ENCODE measurements at places on chromosomes 6 and 20.

DNA sequence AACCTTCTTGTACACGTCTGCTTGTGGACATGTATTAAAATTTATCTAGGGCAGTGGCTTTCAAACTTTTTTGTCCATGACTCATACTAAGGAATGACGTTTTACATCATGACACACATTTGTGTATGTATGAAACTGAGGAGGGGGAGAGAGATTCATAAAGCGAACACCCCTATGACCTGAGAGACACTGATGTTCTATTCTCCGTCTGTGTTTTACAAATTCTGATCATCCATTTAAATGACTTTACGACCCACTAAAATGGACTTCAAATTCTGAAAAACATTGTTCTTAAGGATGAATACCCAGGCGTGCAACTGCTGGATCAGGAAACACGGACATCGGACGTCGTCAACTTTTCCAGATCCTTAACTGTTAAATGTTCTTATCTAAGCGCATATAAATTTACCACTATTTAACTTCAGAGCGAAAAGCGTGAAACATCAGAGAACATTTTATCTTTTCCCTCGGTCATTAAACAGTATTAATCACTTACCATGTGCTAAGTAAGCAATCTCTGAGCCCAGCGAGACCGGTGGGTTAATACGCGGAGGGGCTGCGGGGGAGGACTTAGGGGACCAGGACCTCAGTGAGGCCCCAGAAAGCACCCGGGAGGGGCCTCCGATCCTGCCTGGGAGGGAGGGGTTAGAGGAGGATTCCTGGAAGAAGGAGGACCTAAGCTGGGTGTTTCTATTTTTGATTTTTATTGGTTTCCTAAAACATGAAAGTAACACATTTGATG is 1.2 kb downstream of the PLAGL1 start:
- peak; percentile 76 for DNase-seq

DNA sequence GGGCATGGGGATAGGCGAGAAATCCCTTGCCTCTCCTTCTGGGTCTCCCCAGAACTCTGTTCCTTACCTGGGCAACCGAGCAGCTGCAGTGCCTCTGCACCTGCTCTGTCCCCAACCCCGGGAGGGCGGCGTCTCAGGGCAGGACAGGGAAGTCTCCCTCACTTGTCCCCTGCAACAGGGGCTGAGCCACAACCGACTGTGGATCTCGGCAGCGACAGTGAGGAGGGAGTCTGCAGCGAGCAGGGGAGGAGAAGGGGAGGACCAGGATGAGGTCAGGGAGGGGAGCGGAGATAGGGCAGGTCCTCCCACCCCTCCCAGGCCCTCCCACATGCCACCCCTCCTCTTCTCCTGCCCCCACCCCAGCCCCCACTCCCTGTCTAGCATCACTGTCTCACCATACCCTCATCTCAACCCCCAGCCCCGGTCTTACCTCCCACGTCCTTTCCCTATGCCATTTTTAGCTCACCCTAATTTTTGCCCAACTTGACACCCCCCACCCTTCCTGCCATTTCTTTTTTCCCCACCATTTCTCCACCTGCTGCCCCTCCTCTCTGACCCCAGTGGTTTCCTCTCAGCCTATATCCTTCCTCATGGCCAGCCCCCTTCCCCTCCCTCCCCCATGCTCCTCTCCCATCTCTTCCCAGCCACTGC is at the start of gene TNXB:
Gene TNXB (minus strand): TSS at position 225 of the 651 bp plus-strand sequence. CDS start 11,140 bp downstream, outside the sequence.
- DNase-seq: peak; percentile 31

GRCh38 chr6:70616728-70617260 is 50.1 kb downstream of the SDHAF4 start:
- DNase-seq: no peak

DNA sequence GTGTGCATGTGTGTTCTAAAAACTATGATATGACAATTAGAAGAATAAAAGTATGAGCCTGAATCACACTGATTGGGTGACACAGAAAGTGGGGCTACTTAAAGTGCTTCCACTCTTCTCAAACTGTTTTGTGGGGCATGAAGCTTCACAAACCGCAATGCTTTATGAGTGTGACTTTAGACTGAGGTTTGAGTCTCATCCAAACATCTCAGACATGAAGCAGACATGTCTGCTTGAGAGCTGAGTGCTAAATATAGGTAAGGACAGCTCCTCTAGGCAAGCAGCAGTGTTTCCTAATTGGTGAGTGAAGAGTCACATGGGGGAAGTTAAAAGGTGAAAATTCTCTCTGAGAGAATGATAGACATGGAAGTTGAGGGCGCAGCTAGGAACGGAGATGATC is 726.9 kb upstream of the CITED2 start:
- DNase-seq: no peak

DNA sequence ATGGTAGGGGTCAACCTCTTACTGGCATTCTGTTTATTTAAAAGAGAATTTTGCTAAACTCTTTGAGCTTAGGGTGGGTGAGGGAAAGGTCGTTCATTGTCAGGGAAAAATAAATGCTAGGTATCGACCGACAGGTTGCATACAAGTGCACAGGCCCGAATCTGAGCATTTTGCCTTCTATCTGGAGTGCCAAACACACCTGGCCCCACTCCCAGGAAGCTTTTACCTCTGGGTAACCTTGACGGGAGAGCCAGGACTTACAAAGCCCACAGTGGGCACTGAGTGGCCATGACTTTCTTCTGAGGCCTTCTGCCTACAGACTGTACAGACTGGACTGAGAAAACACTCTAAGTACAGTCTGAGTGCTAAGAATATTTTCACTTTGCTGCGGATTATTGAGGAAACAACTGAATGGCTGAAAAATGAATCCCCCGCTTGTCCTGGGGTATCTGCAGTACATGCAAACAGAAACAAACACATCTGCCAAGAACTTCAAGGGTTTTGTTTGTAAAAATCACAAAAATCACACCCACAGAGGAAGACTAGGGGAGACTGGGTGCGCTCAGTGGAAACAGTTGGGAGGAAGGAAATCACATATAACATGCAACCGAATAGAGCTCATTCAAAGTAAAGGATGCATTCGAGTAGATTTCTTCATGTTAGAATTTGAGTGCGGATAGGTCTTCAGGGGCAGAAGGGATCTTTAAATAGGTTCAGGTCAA is 152.8 kb downstream of the NFATC2 start:
- no peak for DNase-seq

GRCh38 chr6:9346923-9347322 is 911.6 kb upstream of the SLC35B3 start:
- DNase-seq: no peak

- no peak for DNase-seq
These were observed 93.3 kb downstream of the CRYBG1 start for GRCh38 chr6:106453756-106454367.

GRCh38 chr6:157714153-157714490 is 108.9 kb upstream of the SNX9 start:
- DNase-seq: no peak

DNA sequence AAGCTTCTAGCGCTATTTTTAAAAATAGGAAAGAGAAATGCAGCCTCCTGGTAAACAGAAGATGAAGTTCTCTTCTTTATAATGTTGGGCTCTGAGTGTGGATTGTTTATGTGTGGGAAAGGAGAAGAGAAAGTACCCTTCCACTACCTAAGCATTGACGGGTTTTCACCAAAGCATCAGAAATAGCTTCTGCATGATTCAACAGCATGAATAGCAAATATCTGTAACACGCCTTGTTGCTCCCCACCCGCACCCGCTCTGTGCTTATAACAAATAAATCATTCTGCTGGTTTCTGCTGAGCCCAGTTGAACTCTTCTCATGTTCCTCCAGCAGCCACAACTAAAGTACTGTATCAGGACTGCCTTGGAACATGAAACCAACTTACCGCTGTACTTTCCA is 20.7 kb downstream of the TXLNB start:
- DNase-seq: no peak

- no peak for DNase-seq
These were observed 5.5 kb downstream of the CASP8AP2 start for GRCh38 chr6:89834884-89835792.

GRCh38 chr20:59087829-59088433 is 45.3 kb upstream of the PRELID3B start:
- DNase-seq: peak; percentile 80

DNA sequence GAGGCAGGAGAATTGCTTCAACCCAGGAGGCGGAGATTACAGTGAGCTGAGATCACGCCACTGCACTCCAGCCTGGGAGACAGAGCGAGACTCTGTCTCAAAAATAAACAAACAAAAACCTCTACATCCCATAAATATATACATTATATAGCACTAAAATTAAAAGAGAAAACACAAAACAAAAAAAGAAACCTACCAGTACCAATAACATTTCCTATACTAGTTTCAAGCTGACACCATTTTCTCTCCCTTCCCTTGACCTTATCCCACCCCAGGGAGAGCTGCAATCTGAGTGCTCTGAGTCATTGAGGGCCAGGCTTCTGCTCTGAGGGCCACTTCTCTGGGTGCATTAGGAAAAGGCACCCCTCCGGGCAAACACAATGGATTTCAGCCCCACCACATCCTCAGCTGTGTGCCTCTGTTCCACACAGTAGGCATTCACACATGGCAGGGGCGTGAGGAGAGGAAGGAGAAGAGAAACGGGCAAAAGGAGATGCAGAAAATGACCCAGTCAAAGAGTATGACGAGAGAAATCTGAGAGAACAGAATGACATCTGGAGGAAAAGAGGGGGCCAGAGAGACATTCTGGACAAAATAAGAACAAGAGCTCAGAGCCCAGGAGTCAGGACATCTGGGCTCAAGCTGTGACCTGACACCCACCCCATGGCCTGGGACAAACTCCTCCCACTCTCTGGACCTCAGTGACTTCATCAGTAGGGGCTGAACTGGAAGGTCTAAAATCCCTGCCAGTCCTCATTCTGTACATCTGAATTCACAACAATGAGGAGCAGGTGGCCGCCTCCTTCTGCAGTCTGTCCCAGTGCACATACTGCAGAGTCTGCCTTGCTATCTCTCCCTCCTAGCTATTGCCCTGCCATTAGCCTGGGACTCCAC is 18.2 kb downstream of the TRIM26 start:
- DNase-seq: no peak

DNA sequence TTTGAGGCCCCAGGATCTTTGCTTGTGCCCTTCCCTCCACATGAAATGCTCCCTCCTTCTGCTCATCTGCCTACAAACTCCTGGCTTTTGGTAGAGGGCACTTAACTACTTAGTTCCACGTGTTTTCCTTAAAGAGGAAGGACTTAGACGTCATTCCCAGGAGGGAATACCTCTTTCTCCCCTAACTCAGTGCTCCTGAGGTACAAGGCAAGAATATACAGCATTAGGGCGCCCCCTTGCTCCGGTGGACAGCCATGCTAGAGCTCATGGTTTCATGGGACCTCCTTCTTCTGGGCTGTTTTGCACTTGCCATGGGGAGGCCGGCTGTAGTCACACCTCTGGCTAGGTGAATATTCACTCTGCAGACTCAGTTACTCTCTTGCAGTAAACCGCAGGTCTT is 93.8 kb upstream of the LY86 start:
- DNase-seq: peak; percentile 61

GRCh38 chr6:92790381-92790780 is 629.0 kb downstream of the EPHA7 start:
- no peak for DNase-seq

GRCh38 chr20:24059174-24059573 is 70.6 kb upstream of the GGTLC1 start:
- no peak for DNase-seq

DNA sequence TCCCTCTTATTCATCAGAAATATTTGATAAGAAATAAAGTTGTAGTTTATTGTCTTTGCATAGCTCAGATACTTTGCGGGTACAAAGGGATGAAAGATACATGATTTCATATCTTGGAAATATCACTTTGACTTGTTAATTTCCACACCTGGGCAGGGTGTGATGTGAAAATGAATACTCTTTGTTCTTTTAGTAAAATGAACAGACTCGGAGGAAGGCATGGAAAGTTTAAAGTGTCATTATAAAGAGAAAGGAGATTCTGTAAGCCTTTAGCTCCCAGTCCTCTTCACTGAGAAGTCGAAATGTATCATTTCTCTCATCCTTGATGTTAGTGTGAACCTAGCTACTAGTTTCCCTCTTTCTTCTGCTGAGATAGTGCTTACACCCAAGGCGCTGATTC is 36.7 kb upstream of the AKIRIN2 start:
- DNase-seq: no peak

- DNase-seq: peak; percentile 33
These were observed at the start of gene CD40 for GRCh38 chr20:46117704-46118467. Gene CD40, plus strand, starts transcription at chr20:46118314. Its CDS starts 30 bp downstream, at chr20:46118344.

DNA sequence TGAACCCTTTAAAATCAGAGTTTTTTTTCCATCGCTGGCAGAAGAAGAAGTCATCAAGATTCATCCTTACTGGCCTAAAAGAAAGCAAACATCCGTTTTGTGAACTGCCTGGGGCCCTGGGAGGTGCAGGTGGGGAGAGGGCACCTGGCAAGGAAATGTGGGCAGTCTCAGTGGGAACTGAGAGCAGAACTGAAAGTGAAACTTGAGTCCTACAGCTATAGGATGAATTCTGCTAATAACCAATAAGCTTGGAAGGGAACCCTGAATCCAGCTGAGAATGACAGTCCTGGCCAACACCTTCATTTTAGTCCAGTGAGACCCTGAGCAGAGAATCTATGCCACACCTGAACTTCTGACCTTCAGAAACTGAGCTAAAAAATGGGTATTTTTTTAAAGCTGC is 130.1 kb upstream of the ASCC3 start:
- DNase-seq: no peak

- no peak for DNase-seq
These were observed 391.6 kb downstream of the ADGRB3 start for GRCh38 chr6:69026715-69027114.

- peak; percentile 23 for DNase-seq
These were observed 66.2 kb upstream of the IYD start for GRCh38 chr6:150302520-150303176.

DNA sequence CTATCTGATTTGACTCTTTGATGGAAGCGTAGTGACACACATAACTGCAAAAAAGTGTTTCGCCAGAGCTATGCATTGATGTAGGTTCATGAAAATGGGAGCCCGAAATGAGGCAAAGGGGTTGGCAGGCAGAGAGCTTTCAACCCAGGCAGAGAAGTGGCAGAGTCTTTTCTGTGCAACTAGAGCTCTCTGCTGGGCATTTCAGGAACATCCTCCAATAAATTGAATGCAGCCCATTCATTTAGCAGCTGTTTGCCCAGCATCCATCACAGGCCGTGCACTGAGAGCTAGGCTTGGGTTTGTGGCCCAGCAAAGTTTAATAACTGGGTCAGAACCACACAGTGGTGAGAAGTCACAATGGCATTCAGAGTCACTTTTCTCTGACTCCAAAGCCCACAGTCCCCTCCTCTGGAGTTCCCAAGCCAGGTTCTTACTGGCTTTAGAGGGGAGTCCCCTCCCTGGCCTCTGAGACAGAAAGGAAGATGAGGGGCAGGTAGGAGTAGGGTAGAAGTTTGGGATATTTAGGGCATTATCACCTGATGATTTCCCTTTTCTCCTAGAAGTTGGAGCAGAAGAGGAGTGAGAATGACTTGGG is 31.8 kb upstream of the ELMO2 start:
- no peak for DNase-seq
